ENCODE measurements at places on chromosomes 6 and 20.

GRCh38 chr6:2714111-2714895, 36.4 kb downstream of the MYLK4 start:
- DNase-seq, result no peak

- no peak for DNase-seq
These were observed 107.0 kb upstream of the DST start for GRCh38 chr6:56749632-56750151.

DNA sequence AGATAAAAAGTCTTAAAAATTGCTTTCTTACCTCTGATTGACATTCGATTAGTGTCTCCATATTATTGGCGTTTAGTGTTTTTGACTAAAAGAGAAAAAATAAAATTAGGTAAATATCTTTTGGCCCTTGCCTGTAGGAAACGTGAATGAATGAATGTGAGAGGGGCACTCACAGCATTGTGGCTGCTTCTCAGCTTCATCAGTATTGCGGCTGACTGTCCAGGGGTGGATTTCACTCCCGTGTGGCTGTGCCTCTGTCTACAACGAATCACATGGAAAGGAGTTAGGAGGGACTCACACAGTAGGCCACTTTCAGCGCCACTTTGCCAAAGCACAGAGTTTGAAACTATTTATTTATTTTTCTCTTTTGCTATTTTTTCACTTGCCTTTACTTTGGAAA, 844 bp downstream of the TAGAP start:
- DNase-seq, result no peak

DNA sequence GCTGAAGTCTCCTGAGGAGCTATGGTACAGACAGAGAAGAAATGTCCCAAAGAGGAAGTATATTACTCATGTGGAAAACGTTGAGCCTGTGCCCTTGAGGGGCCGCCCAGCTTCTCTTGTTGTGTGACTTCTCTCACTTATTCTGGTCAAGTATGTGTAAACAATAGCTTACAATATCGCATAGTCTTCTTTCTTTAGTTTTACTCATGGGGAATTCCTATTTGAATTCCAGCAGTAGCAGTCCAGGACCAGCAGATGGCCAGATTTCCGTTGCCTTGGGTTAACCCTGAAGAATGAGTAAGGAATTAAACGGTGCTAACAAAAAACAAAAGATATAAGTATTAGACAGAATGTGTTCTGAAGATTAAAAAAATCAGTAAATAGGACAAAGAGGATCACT, 522.0 kb upstream of the GJE1 start:
- DNase-seq, result no peak

- no peak for DNase-seq
These were observed 102.9 kb downstream of the SLX4IP start for GRCh38 chr20:10537850-10538480.

- no peak for DNase-seq
These were observed 62.2 kb upstream of the NUP153 start for GRCh38 chr6:17768881-17769280.

Data from activated CD4-positive, CD25-positive, alpha-beta regulatory T cell (primary cell).